Inflammatory macrophage treated with lipopolysaccharide for 4 hours (primary cell): ENCODE measurements at places on chromosomes 5 and 9.

DNA sequence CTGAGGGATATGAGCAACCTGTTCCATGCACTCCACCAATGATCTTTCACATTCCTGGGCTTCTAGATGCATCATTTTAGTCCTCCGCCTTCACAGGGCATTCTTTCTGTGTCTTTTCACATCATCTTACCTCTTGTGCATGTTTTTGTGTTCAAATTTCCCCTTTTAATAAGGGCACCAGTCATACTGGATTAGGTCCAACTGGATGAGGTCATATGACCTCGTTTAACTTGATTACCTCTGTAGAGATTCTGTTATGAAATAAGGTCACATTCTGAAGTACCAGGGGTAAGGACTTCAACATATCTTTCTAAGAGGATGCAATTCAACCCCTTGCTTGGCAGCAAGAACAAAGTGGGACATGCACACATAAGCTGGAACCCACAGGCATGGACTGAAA lies 335.3 kb upstream of the TLE4 start:
- no peak for DNase-seq

DNA sequence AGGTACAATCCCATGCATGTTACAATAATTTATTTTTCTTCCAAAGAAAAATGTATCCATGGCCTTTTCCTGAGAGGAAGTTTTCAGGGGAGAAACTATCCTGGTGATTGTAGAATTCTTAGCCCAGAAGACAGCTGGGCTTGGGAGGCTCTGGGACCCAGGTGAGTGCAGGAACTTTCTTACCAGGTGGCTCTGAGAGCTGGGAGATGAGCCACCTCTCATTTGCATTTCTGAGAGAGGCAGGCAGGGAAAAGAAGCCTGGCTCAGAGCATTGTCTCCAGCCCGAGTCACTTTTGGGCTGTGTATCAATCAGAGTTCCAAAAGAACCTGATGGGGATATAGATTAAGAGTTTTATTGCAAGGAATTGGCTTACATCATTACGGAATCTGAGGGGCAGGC lies 52.7 kb downstream of the ALG2 start:
- no peak for DNase-seq

GRCh38 chr5:180173875-180174586 lies 35.0 kb downstream of the RASGEF1C start:
- DNase-seq, result no peak

DNA sequence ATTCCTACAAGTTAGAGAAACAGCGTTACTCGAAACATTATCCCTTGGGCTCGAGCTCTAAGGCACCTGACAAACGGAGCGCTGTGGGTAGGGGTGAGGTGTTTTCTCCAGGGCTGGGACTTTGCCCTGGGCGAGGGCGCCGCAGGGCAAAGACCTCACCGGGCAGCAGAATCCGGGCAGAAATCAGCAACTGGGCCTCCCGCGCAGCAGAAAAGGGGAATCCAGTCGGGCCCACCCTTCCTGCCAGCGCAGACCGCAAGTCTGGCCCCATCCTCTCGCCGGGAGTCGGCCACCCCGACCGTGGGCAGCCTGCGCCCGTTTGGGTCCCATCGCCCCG lies 430 bp upstream of the MSH3 start:
- DNase-seq, result peak; percentile 7

DNA sequence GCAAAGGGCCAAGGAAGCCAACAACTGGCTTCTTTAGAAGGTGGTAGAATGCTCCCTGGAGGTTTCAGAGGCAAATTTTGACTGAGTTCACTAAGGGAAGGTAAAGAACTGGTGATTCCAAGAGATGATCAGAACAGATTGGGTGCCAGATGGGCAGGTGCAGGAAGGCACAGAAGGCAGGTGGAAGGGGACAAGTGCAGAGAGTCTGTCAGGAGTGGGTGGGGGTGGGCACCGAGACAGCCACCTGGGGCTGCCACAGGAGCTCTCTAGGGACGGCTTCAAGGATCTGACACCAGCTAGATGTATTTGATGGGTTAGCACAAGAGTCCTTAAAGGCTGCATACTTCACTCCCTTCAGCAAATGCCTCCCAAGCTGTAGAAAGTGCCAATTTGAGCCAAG lies 207.3 kb downstream of the PTTG1 start:
- no peak for DNase-seq

DNA sequence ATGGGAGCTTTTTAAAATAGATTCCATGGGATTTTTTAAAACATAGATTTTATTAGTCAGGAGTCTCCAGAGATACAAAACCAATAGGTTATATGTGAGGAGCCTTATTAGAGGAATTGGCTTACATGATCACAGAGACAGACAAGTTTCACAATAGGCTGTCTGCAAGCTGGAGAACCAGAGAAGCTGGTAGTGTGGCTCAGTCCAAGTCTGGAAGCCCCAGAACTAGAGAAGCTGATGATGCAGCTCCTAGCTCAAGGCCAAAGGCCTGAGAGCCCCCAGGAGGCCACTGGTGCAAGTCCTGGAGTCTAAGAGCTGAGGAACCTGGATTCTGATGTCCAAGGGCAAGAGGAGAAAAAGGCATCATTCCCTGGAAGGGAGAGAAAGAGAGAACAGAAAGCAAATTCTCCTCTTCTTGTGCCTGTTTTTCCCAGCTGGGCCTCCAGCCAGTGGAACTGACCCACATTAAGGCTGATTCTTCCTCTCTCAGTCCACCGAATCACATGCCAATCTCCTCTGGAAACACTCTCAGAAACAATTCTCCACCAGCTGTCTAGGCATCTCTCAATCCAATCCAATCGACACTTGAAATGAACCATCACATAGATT lies 59.3 kb downstream of the AHRR start:
- peak; percentile 41 for DNase-seq

DNA sequence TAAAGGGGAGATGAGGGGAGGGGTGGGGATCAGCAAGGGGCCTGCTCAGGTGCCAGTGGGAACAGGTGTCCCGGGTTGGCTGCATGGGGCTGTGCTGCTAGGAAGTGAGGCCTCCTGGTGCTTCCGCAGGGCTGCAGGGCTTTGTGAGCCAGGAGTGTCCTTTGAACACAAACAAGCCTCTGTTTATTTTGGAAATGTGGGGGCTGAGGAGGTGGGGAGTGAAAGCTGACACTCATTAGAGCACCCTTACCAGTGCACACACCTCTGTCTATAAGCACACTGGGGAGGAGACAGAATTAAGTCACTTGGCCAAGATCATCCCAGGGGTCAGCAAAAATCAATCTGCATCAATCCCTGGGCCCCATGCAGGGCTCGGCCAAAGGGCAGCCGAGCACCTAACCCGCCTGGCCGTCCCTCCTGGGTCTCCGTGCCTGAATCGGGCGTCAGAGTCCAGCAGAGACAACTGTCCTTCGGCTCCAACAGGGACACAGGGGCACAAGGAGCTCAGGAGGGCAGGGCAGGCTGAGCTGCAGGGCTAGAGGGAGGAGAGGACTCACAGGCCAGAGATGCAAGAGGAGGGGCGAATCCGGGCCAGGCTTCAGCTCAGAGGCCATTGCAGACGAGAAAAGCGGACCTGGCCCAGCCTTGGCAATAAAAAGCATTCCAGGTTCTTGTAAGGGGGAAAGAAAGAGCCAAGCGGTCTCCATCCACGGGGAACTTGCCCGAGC lies 99.8 kb downstream of the VAV2 start:
- DNase-seq, result no peak

DNA sequence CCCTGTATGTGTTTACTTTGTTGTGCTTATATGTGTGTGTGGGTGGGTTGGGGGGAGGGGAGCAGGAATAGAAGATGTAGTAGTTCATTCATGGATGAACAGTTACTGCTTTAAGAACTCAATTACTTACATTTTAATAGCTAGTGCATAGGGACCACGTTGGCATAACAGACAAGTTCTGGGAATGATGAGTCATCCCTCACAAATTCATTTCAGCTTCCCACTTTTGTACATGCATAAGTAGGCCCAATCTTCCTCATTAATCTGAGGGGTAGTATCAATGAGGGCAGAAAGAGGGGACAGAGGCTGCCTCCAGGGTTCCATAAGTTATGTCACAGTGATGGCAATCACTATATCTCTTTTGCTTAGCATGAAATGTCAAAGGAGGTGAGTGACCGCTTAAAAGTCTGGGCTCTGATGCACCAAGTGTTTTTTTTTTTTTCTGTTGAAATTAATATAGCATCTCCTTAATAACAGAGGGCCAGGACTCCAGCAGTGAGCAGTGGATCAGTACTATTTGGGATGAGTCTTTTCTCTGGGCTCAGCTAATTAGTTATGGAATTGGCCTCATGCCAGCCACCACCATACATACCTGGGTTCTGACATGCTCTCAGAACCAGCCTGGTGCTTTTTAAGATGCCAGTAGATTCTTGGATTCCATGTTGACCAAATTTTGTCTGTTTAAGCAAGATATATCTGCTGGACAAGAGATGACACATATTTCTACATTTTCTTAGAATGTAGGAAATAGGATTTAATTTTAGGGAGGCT lies 37.1 kb downstream of the PRDM6 start:
- DNase-seq, result no peak

- DNase-seq, result no peak
Observed at GRCh38 chr5:95857185-95857945, 34.8 kb upstream of the GLRX start.

- DNase-seq, result no peak
Observed at GRCh38 chr5:25579111-25579510, 934.3 kb upstream of the CDH10 start.

DNA sequence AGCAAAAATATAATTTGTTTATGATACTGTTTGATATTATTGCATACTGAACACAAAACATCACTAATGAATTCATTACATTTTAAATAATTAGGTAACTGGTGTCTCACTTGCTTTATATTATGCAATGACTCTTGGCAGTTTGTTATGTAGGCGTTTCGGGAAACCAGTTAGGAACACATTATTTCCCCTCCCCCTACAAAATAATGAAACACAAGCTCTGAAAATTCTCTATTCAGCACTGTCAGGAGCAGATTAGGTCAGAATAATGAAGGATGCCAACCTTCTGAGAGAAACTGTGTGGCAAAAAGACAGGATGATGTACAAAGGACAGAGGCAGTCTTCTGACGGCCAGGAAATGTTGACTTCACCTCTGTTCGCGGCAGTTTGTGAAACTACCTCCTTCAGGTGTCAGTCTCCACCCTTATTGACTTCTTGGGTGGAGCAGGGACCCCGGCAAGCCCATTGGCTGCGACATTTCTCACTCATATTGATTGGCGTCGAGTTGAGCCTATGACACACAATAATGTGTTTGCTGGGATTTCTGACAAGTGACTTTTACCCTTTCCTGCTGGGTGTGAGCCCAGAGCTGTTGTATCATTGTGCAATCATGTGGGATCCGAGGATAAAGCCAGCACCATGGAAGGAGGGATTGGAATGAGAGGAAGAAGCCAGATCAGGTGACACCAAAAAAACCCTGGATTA lies 33.9 kb downstream of the SH3PXD2B start:
- peak; percentile 88 for DNase-seq

- no peak for DNase-seq
Observed at GRCh38 chr5:2330325-2331130, 420.9 kb downstream of the IRX2 start.

- peak; percentile 34 for DNase-seq
Observed at GRCh38 chr5:23717486-23717885, 210.1 kb downstream of the PRDM9 start.

- no peak for DNase-seq
Observed at GRCh38 chr5:109558952-109559351, 130.8 kb upstream of the MAN2A1 start.

GRCh38 chr5:64887910-64888309 lies 119.2 kb downstream of the CWC27 start:
- DNase-seq, result no peak

DNA sequence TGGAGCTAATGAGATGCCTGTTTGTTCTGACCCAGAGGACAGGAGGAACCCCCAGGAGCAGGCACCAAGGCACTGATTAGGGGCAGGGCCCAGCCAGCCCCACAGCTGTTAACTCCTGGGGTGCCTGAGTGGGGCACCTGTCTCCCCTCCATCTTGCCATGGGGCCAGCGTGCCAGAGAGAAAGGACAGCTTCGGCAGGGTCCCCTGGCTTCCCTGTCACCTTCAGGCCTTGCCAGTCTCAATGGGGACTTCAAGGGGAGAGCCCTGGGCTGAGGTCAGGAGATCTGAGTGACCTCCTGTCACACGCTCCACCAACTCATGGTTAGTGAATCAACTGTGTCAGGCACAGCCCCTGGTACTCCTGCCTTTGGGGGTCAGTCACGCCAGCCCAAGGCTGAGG lies 152.7 kb upstream of the MVB12B start:
- no peak for DNase-seq

GRCh38 chr5:110414360-110414759 lies 312.1 kb downstream of the TMEM232 start:
- no peak for DNase-seq

DNA sequence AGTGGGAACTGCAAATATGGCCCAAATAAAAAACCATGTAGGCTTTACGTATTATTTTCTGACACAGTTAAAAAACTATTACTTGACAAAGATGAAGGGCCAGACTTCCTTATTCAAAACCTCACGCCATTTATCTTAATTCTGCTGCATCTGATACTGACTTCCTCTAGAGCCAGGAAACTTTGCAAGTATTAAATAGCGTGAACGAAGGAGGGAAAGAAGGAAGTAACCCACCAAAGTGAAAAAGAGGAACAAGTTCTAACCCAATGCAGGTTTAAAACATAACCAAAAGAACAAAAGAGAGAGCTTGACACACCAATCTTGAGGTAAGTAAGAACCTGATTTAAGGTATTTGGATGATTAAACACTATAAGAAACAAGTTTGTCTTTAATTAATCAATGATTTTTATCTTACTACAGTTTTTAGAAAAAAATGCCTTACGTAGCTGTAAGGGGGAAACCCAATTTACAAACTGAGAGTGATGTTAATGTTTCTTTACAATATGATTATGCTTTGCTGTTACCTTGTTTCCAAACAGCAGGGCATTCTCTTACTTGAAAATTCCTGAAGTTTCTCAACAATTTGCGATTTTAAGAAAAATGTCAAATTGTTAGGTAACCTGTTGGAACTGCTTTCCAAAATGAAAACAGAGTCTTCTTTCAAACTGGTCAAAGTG lies at the start of gene GAPT:
TSS of gene GAPT (plus strand) at position 220 of the 677 bp plus-strand sequence. CDS start 3,102 bp downstream, outside the sequence.
- DNase-seq, result peak; percentile 78

DNA sequence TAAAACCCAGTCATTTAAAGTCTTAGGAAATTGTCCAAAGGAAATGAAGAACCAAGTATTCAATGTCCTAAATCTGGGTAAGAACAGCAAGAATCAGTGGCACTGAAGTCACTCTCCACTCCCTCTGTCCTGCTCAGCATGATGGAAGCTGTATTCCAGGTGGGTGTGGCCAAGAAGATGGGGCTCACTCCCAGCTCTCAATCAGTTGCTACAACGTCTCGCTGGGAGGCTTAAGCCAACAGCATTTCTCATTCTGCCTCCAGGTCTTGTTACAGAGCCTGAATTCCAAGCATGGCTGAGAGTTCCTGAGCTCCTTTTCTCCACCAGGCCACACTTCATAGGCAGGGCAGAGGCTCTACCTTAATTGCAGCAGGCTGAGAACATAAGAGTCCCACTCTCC lies 41.2 kb upstream of the TRIO start:
- DNase-seq, result no peak
